SW 1271 (cell line): ENCODE measurements at places on chromosomes 1 and 21.

DNA sequence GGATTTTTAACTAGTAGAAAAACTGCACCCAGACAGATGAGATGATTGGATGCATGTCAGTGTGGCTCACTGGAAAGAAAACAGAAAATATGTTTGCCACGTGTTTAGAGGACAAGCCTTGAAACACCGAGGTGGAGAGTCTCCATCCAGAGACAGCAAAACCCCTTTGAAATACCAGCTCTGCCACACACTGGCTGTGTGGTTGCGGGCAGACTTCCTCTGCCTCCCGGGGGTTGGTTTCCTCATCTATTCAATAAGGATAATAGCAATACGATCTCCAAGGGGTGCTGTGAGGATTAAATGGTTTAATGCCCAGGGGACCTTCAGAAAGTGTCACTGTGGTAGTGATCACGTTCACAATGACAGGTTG is 67.2 kb upstream of the PARP1 start:
- DNase-seq: no peak

GRCh38 chr1:42915456-42915855 is 43.2 kb downstream of the SLC2A1 start:
- no peak for DNase-seq

DNA sequence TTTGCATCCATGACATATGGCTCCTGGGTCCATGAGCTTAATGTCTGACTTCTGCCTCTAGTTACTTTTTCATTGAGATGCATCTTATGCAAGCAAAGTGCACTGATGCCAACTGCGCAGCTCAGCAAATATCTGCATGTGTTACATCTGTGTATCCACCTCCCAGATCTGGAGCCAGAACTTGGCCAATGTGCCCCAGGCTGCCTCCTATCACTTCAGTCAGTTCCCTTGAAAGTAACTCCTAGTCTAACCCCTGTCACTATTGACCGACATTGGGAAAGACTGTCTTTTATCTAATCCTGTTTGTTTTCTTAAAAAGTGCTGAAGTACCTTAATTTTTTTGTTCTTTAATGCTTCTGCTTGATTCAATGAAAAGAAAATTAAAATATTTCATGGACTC is 19.3 kb upstream of the UBL4B start:
- DNase-seq: no peak

DNA sequence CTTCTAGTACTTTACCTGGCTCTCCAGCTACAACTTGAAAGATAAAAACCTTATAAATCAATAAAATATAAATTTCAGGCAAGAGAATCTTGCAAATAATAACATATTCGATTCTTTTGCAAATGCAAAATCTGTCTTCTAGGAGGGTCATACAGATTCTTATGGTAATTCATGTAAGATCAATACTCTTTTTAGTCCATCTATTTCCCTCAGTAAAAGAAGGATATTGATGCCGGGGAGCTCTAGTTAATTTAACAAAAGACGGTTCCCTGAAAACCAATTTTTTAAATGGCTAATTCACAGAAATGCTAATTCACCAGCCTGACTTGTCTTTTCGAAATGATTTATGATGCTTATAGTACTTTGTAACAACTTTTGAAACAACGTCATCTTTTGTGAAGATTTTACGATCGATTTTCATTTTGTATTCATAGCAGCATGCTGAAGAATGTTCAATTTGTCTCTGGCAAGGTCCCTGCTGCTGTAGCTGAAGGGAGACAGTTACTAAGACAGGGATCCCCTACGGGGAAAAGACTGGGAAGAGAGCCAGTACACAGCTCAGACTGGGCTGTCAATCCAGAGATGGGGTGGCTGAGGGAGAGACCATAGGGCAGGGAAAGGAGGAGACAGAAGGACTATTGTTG is 90.6 kb upstream of the SPAG17 start:
- DNase-seq: no peak

DNA sequence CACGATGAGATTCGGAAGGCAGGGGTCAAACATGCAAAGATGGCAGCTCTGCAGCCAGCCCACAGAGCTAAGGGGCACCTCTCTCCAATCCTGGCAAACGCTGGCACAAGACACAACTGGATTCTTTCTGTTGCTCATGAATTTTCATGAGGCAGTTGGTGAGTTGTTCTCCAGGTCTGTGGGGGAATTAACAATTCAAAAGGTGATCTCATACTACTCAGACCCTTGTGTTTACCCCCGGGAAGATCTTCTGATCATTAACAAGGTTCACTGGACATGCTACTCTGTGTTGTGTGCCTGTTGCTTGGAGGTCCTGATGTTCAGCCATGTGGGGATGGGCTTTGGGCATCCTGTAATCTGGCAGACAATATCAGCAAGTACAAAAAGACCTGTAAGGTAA is 128.9 kb downstream of the HHAT start:
- DNase-seq: no peak

- no peak for DNase-seq
Measured at GRCh38 chr1:233945573-233945972, 41.1 kb downstream of the SLC35F3 start.

- no peak for DNase-seq
Measured at GRCh38 chr1:241647658-241648057, 4.4 kb upstream of the WDR64 start.

DNA sequence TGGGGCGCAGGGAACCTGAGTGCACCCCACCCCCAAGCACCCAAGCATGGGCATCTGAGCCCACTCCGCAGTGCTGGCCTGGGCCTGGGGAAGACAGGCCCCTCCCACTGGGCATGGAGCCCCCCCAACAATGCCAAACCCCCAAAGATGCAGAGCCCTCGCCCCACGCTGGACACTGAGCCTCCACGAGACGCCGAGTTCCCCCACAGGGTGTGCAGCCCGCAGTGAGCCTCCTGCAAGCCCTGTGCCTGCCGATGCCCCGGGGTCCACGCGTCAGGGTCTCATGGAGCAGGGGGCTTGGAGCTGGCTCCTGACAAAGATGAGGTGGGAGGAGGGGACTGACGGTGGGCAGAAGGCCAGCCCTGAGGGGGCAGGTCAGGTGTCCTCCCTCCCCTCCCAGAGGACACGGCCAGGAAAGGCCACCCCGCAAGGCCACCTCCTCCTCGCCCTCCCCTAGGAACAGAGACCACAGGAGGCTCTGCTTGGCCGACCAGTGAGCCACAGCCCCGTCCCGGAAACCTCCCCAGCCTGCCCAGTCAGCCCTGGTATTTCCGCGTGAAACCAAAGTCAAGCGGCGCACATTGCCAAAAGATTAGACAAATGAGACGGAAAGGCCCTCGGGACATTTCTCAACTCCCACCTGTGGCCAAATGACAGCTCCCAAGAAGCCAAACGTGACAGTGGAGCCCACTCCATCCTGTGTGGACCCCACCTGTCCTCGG is 33.4 kb downstream of the MEGF6 start:
- DNase-seq: no peak

DNA sequence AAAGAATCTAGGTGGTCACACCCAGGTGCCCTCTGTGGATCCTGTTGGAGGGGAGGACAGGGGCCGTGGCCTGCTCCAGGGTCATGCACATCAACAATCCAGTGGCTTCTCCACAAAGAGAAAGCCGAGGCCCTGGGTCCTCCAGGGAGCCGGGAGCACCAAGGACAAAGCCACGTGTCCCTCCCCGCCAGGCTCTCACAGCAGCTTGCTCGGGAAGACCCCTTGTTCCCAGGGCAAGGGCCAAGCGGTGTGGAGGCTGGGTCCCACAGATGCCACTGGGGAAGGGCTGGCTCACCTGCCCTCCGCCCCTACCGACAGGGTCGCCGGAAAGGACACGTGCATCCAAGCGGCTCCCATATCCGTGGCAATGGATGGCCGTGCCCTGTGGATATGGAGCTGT is 192.9 kb upstream of the VAMP3 start:
- DNase-seq: no peak

GRCh38 chr1:55636696-55637095 is 421.5 kb upstream of the USP24 start:
- DNase-seq: no peak
